Activated T-helper 1 cell treated with anti-CD3 and anti-CD28 coated beads, Interleukin-2, amount 50 U/mL, for 16 hours (primary cell): ENCODE measurements at places on chromosomes 6 and 20.

DNA sequence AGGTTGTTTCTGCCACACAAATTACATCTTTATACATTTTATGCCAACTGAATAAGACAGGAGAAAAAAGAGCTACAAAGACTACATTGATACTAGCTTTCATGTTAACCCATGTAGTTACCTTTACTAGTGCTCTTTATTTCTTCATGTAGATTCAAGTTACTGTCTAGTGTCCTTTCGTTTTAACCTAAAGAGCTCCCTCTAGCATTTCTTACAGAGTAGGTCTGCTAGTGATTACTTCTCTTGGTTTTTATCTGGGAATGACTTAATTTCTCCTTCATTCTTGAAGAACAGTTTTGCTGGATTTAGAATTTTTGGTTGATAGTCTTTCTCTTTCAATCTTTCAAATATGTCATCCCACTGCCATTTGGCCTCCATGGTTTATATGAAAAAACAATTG, 21.2 kb upstream of the NOP56 start:
- DNase-seq = no peak

DNA sequence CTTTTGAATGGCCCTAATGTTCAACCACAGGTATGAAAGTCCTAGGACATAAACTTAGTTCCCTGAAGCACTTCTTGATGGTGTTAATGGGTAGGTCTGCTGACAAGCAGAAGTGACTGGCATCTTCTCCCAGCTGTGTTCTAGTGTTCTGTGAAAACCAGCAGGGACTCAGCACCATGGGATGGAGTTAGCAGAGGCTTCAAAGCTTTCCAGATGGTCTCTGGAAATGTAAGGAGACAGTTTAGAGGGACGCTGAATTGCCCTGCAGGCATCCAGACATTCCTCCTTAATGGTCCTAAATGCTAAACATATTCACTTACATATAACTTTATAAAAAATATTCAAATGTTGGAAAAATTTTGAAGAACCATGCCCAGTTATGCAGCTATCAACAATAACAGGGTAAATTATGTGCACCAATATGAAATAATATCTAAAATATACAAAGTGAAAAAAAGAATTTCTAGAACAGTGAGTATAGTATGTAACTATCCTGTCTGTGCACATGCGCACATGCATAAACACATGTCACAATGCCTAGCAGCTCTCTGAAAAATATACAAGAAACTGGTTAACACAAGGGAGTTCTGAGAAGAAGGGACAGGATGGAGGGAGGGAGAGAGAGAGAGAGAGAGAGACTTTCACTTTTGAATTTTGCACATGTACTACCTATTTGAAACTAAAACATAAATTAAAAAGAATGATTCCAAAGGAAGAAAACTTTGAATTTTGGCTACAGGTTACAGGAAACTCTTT, 87.2 kb downstream of the PRDM1 start:
- no peak for DNase-seq

- DNase-seq = no peak
These were observed 754 bp downstream of the TNF start for GRCh38 chr6:31575952-31576685.

GRCh38 chr6:158654960-158655489, 5.2 kb downstream of the SYTL3 start:
- DNase-seq = no peak

GRCh38 chr20:37758332-37758731, 64.5 kb downstream of the CTNNBL1 start:
- no peak for DNase-seq

GRCh38 chr6:138455746-138456400, 43.4 kb downstream of the NHSL1 start:
- DNase-seq = no peak

DNA sequence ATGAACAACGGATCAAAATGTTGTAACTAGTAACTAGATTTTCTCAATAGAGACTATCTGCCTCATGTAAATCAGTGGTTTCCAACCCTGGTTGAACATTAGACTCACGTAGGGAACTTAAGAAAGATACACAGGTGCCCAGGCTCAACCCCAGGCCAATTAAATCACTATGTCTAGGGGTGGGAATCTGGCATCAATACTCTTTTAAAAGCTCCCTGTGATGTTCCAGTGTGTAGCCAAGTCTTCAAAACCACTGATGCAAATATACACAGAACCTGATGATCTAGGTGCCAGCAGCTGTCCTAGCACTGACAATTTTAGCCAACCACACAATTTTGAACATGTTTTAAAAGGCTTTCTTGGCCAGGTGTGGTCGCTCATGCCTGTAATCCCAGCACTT, 128.7 kb downstream of the TBC1D32 start:
- no peak for DNase-seq

DNA sequence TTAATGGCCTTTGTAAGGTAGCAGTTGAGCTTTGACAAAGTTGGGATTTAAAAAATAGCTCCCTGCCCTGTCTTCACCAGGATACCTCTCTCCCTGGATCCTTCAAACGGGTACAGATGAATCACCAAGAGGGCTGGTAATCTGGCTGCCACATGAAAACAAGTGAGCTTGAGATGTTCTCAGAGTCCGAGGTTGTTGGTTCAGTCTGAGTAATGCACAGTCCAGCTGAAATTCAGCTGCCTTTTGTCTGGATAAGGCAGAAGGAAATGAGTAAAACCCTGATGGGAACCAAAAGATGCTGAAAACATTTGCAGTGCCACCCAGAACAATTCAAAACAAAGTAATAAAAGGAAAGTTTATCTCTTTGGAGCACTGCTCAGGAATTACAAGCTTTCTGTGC, 86.8 kb downstream of the GJA1 start:
- DNase-seq = no peak

GRCh38 chr6:167984144-167984719, 13.2 kb upstream of the KIF25 start:
- no peak for DNase-seq

GRCh38 chr20:373171-373890, 7.2 kb upstream of the TRIB3 start:
- no peak for DNase-seq

DNA sequence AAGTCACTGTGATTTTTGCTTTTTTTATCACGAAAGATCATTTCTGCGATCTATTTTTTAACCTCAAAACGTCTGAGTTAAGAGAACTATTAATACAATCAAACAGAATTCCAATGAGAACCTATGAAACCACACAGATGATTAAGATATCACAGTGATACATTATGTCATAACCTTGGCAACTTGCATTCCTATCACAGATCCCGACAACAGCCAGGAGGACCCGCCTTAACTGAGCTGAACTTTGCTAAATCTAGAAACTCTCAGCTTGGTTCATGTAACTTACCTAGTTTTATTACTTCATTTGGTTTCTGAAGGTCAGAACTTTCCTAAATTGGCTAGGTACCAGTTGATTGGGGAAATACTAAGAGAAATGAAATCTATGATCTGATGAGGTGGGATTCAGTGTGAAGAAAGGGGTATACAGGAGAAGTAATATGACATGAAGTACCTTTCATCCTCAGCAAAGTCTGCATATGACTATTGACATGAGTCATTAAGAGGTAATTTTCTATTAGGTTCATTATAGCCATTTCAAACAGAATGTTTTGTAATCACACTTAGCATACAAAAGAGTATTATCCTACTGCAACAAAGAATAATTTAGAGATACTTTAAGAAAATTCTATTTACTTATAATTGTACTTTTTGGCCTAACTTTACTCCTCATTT, 11.2 kb downstream of the LYRM4 start:
- no peak for DNase-seq

DNA sequence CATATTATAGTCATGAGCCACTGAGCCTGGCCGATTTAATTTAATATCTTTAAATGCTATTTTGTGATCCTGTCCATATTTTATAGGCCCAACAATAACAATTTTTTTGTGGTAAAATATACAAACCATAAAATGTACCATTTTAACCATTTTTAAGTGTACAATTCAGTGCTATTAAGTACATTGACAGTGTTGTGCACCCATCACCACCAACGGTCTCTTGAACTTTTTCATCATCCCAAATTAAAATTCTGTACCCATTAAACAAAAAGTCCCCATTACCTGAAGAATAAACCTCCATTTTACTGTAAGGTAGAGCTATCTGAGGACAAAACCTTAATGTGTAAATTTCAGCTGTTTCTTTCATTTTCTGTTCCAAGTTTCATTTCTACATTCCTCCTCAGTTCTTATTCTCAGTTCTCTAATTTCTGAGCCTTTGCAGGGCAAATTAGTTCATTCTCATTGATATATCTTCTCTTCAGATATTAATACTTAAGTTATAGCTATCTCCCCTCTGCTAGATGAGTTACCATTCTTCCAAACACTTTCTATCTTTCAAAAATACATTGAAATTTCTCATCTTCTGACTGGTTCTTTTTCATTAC, 10.3 kb downstream of the MTO1 start:
- DNase-seq = no peak
